Caco-2 (cell line): ENCODE measurements at places on chromosomes 1 and 21. TPM values are rescaled to one million over a fixed set of nuclear protein-coding genes. Genes with fewer than 3 reads are reported as not detected.

- H3K4me1 ChIP-seq = no peaks in the 10 kb centered on the region
- no peaks in the 10 kb centered on the region for H3K27me3 ChIP-seq
- no peak overlapping the region for H3K27ac ChIP-seq
- DNase-seq = no peak
Observed at GRCh38 chr1:84862810-84863251, 30.2 kb downstream of the LPAR3 start.

- H3K27me3 ChIP-seq = no peaks in the 10 kb centered on the region
- no peak for DNase-seq
- H3K36me3 ChIP-seq = 0 out of 2 replicates have a peak, but pooled peaks cover 1% of the 10 kb centered on the region
- H3K4me3 ChIP-seq = no peak overlapping the region
- no peak overlapping the region for H3K27ac ChIP-seq
- no peaks in the 10 kb centered on the region for H3K4me1 ChIP-seq
Observed at GRCh38 chr1:7811476-7811875, 27.4 kb downstream of the PER3 start.

DNA sequence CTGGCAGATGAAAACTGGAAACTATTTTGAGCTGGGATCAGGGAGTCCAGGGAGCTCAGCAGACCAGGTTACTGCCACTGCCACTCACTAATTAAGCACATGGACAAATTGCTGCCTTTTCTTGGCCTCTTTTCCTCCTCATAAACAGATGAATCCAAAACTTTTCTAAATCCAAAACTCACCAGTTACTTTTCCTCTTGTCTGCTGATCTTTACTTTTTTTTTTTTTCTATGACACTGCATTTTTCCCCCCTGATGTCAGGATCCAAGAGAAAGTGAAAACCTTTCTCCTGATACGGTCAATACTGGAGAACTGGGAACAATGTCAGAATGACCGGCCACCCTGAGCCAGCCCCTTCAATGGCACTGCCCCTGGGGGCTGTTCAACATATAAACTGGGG lies 405.8 kb downstream of the DUSP10 start:
- H3K36me3 ChIP-seq = no peaks in the 10 kb centered on the region
- H3K27ac ChIP-seq = peak overlapping the region; percentile 73
- peak; percentile 7 for DNase-seq

DNA sequence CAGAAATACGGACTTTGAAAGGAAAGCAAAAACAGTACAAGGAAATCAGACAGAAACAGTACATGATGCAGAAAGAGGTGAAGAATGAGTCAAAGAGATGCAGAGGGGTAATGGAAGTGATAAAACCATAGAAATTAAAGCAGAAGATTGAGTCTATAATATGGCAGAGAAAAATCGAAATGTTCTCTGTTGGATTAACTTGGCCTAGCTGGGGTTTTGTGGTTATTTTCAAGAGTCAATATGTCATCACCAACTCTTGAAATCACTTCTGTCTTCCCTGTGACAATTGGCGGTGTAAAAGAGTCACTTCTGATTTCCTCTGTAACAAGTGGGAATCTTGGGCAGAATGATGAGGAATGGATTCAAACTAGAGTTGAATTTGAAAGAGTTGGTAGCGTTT lies 7.4 kb downstream of the YTHDF2 start:
- H3K27ac ChIP-seq = peak overlapping the region; percentile 56
- no peaks in the 10 kb centered on the region; the same call in none of the 2 replicates for H3K36me3 ChIP-seq
- no peak overlapping the region for H3K4me3 ChIP-seq

DNA sequence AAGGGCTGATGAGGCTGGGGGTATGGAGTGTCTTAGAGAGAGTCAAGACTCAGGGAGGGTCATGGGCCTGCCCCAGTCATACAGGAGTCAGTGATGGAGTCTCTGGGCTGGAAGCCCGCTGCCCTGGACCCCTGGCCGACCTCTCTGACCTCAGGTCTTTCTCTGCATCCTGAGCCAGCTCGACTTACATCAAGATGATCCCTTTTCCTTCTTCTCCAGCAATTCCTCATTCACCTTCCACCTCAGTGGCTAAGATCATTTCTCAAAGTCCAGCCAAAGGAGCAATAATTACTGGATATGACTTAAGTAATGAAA lies 308.6 kb downstream of the MATN1 start:
- DNase-seq = no peak
- H3K27ac ChIP-seq = no peak overlapping the region
- H3K36me3 ChIP-seq = no peaks in the 10 kb centered on the region
- no peak overlapping the region for H3K4me3 ChIP-seq
- no peaks in the 10 kb centered on the region for H3K4me1 ChIP-seq

- peak overlapping the region; percentile 33 for H3K27ac ChIP-seq
- H3K4me3 ChIP-seq = no peak overlapping the region
- no peaks in the 10 kb centered on the region for H3K27me3 ChIP-seq
- DNase-seq = no peak
Observed at GRCh38 chr1:156244126-156244525, 2.1 kb downstream of the BGLAP start.

DNA sequence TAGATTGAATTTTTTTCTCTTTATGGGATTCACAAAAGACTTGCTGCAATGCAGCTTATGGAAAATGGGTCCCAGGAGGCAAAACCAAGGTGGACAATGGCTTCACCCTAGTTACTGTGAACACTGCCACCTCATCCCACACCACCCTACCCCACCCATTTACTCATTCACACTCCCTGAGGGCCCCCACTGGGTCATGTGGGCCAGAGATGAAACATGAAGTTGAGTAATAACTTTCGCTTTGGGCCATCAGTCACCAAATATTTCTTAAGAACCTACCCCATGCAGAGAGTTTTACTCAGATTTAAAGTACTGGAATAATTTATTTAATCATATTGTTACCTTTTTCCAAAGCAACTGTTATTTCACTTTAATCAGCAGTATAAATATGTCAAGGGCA lies 191.8 kb downstream of the TPR start:
- H3K27me3 ChIP-seq = no peaks in the 10 kb centered on the region
- H3K4me1 ChIP-seq = no peaks in the 10 kb centered on the region
- no peak overlapping the region for H3K4me3 ChIP-seq

NPHS2 gene
- total RNA-seq = not detected in 2 replicates

IFI16 gene
- total RNA-seq = 0.19 TPM in 1 of 2 replicates, not detected in the other

PTPRC gene
- 0.25 and 0.65 TPM in 2 replicates for total RNA-seq

AMY1A gene
- not detected in 2 replicates for total RNA-seq
